ENCODE measurements at places on chromosomes 2 and 18. TPM values are rescaled to one million over a fixed set of nuclear protein-coding genes. Genes with fewer than 3 reads are reported as not detected.

The OSGEPL1 gene
- 10.0 TPM for total RNA-seq

The ADGRF3 gene
- total RNA-seq: not detected

The TANC1 gene
- total RNA-seq: 13.1 TPM

The ZNF532 gene
- 40.3 TPM for total RNA-seq

The ABCG8 gene
- not detected for total RNA-seq

The KANSL3 gene
- total RNA-seq: 20.2 TPM

All from bronchus fibroblast of lung (primary cell).